ENCODE measurements at places on chromosomes 3 and 15.

GRCh38 chr15:73867956-73868355, 5.4 kb upstream of the TBC1D21 start:
- no peak for DNase-seq

DNA sequence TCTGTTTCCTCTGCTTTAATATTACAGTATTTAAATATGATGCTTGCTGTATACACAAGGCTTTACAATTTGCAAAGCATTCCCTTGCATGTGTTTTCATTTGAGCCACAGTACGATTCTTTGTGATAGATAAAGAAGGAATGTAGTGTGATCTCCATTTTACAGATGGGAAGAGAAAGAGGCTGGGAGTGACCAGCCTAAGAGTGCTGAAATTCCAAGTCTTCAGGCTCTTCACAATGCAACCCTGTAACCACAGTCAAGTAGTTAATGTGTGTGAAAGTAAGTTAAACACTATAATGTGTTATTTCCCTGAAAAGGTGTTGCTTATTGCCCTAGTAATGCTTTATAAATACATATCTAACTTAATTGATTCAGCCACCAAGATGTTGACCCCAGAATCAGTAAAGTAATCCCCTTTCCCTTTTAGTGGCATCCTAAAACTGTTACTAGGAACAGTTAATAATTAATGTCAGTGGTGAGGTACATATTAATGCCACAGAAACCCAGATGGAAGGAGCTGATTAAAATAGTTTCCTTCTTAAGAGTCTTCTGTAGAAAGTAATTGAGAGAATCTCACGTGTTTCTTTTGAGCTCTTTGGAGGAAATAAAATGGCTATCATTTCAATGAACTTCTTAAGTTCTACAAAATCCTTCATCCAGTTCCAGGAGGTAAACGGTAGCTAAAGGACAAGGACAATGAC, 110.4 kb downstream of the IL12A start:
- DNase-seq: no peak

DNA sequence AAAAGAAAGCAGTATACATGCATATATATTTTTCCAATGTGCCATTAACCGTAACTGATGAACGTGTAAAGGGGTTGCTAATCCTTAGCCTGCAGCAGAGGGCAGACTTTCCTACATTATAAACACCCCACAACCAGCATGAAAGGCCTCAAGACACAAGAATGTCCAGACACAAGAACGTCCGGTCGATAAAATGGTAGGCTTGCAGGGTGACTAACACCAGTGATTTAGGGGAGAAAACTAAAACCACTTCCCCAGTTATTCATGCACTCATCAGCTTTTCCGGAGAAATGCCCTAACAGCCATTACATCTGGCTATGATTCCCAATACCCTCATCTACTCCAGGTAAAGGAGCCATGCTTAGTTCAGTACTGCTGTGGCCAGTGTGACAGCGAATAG, 57.4 kb downstream of the LRTM1 start:
- DNase-seq: no peak

- no peak for DNase-seq
Observed at GRCh38 chr3:89955156-89955555, 847.7 kb downstream of the EPHA3 start.

Measured in CD4-positive, alpha-beta memory T cell (primary cell).